ENCODE measurements at places on chromosomes 4 and X.

DNA sequence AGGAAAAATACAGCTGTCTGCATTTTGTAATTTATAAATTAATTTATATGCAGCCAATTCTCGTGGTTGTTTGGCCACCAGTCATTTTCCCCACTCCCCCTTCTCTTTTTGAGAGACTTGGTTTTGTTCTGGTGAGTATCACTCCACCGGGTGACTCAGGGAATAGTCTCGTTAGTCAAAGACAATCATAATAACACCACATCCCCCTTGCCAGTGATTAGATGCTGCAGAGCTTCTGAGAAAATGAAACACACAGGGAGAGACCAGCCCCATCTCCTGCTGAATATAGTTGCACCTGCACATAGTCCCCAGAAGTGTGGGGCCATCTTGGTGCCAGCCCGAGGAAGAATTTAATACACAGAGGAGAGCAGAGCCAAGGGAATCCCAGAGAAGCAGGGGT lies 8.0 kb upstream of the FNIP2 start:
- no peak for DNase-seq

DNA sequence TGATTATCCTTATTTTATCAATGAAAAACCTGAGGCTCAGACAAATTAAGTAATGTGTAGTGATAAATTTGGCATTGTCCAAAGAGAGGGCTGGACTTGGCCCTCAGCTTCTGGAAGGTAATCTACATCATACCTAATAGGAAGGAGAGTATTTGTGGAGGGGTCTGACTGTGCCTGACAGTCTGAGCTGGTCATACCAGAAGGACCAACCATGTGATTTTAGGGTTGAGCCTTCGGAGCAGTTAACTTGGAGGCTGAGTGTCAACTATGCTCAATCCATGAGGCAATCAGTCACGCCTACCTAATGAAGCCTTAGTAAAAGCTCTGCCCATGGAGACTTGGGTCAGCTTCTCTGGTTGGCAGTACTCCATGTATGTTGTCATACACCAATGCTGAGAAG lies 136.4 kb downstream of the CPE start:
- DNase-seq, result no peak

- no peak for DNase-seq
These were observed 175.8 kb upstream of the MTMR8 start for GRCh38 chrX:64571011-64571410.

DNA sequence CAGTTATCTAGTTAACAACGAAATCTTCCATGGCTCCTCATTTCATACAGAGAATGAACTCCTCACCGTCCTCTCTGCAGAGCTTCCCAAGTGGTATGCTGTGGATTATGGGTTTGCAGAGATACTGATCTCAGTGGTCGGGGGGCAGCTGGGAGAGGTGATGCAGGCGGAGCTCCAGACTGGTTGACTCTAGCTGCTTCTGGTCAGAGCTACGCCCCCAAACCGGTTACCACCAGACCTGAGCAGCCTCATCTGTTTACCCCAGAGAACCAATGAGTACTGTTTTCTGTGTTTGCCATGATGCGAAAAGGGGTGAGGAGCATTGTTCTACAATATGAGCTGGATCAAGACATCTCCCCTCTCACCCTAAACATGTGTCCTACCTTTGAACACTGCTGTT lies 135.7 kb upstream of the PLAC1 start:
- no peak for DNase-seq

- no peak for DNase-seq
These were observed 20.6 kb upstream of the BBS12 start for GRCh38 chr4:122711919-122712318.

DNA sequence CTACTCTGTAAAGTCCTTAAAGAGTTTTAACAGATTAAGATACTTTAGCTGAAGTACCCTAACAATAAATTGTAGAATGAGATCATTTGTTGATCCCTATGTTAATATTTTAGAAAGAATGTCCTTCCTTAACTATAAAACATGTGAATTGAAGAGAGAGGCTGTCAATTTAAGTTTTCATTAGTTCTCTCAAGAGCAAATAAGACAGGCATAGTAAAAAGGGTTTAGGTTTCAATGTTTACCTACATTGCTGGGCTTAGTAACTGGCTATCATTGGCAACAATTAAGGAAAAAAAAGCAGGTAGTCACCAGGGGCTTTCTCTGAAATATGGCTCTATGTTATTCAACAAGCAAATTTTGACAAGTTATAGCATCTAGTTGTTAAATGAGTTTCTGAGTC lies 91.5 kb downstream of the ATRX start:
- no peak for DNase-seq

Measured in coronary artery (tissue), 2 donors.